ENCODE measurements at places on chromosomes 1 and 21.

GRCh38 chr1:99978218-99978617, 8.4 kb downstream of the SLC35A3 start:
- DNase-seq: no peak

GRCh38 chr1:25647863-25648262, 31.3 kb downstream of the MAN1C1 start:
- no peak for DNase-seq

DNA sequence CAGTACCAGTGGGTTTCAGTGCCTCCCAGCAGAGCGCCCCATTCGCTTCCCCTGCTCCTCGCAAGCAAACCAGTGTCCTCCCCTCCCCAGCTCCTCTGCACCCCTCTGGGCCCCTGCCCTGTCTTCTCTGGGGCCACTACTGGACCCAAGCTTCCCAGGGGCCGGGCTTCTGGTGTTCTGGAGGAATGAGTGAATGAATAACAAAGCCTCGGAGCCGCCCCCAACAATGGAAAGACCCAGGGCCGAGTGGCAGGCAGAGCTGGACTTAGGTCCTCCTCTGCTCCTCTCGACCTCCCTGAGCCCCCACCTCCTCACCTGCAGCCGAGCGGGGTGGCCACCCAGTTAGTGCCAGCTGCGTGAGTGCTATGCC, 37.6 kb downstream of the MATN1 start:
- DNase-seq: no peak

DNA sequence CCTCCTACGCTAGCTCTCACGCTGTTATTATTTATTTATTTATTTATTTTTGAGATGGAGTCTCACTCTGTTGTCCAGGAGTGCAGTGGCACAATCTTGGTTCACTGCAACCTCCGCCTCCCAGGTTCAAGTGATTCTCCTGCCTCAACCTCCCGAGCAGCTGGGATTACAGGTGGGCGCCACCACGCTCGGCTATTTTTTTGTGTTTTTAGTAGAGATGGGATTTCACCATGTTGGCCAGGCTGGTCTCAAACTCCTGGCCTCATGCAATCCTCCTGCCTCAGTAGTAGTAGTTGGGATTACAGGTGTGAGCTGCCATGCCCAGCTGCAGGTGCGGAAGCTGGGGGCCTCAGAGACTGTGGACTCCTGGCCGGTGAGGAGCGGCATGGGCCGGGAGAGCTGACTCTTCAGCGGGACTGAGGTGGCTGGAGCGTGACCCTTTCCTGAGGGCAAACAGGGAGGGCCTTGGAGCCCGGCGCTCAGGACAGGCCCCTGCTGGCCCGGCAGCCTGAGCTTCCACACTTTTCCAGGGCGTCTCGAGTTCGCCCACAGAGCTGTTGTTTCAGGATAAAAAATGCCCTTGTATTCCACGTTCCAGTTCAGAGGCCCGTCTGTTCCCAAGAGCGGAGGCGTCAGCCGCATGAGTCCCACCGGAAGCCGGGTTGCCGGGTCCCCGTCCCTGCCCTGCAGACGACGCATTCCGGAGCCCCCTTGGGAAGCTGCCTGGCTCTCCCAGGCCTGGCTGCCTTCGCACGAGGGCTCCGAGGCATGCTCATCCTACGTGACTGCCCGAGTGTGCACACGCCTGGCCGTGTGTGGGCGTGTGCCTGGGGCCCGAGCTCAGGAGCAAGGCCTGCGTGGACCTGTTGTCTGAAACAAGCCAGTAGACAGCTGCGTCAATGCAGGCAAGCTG, 126.2 kb downstream of the SIK1 start:
- no peak for DNase-seq

DNA sequence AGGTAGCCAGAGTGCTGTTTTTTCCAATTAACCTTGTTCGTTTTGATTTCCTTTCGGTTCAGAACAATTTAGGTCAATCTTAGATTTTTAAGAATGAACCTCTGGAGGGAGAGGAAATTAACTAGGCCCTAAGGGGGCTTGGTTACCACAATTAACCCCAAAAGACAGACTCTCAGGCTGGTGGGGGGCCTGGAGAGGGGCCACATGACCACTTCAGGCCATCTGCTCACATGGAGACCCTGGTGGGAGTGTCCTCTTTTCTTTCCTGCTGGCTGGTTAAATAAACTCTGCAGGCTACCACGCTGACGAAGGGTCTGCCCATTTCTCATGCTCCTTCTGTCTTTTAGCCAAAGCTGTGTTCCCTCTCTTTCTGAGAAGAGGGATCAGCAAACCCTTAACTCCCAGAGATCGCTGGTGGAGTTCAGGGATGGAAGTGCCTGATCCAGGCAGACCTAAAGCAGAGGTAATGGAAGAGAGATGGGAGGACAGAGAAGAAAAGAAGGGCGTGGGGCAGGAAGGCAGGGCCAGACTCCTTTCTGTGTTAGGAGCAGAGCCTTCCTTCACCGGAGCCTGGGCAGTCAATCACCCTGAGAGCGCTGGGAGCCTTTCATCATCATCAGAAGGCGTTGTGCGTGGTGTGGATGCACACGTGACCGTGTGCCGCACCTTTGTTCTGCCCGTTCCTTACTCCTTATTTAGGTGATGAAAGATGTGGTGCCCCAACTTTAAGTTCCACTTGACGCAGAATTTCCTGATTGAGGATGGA, 58.5 kb downstream of the KIF26B start:
- no peak for DNase-seq

- no peak for DNase-seq
Measured at GRCh38 chr1:99818063-99818699, 32.0 kb upstream of the AGL start.

- no peak for DNase-seq
Measured at GRCh38 chr1:100177295-100178041, 588 bp downstream of the LRRC39 start.

- no peak for DNase-seq
Measured at GRCh38 chr1:171484760-171485374, 463 bp upstream of the PRRC2C start.

GRCh38 chr1:88661951-88662699, 21.9 kb upstream of the PKN2 start:
- DNase-seq: no peak

- DNase-seq: no peak
Measured at GRCh38 chr1:109785446-109786111, 21.9 kb upstream of the EPS8L3 start.

DNA sequence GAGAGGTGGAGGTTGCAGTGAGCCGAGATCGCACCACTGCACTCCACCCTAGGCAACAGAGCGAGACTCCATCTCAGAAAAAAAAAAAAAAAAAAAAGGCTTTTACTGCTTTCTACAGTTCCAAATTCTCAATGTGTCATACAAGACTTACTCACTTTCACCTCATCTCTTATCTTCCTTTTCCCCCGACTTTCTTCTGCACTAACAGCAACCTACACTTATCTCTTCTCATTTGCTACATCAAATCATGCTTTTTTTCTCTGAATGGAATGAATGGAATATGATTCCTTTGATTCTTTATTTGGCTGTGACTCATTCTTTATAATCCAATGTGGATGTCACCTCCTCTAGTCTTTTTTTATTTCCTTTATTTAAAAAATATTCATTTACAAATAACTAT, 168.4 kb upstream of the DMRTA2 start:
- no peak for DNase-seq
